ENCODE measurements at places on chromosomes 3 and 15.

- DNase-seq: no peak
Measured at GRCh38 chr15:46460431-46461094, 825.7 kb downstream of the SQOR start.

GRCh38 chr3:113266738-113267137, 55.4 kb downstream of the BOC start:
- DNase-seq: no peak

GRCh38 chr3:58681863-58682262, 15.3 kb upstream of the FAM3D start:
- no peak for DNase-seq

- no peak for DNase-seq
Measured at GRCh38 chr15:73873889-73874511, 636 bp downstream of the TBC1D21 start.

DNA sequence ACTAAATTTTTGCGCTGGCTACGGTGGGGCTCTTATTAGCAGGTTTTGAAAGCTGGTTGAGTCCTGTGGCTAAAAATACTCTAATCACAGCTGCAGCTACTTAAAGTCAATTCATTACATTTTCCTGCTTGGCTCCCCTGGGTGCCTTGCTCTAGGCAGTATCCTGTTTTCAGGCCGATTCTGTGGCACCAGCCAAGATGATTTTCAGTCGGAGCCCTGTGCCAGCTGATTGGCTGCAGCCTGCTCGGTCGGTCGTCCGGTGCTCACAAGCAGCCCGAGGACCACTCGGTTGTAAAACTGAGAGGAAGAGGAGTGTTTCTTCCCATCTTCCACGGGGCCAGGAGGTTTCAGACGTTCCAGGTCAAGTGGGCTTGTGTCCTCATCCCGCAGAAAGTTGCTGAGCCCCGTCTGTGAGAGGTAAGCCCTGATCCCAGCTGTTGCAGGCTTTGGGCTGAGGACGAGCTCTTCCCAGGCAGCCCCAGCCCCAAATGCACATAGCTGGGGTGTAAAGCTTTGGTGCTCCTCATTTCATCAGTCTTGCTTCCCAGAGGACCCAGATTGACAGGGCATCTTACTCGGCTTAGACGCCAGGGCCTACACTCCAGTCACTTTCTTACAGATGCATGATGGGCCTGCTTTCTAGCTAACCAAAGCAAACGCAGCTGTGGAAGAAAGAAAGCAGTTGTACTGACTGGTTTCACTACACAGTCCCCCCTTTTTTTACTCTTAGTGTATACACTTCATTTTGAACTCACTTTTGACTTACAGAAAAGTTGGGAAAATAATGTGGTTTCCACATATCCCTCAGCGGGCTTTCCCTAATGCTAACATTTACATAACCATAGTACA, 15.9 kb downstream of the LYSMD4 start:
- DNase-seq: no peak

DNA sequence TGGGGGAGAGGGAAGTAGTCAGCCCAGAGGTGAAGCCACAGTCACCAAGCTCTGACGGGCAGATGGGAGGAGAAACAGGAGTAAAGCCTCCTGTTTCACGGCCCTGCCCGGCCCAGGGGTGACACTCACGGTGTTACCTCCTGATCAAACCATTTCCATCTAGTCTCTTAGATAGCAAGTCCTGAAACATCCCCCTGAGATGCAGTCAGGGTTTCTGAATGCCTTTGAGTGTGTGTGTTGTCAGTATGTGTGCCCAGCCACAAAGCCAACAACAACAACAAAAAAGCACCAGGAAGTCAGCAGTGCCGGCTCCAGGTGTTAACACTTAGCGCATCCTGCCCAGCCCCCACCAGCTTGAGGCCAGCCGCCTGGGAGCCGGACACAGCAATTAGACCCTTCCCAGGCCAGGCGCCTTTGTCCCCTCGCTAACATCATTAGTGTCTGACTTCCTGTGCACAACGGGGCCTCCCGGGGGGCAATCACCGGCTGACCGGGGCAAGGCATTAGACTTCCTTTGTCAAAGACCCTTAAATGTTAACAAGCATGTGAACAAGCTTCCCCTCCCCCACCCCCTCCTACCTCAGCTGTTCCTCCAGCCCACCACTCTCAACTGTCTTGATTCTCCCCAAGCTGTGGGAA, 34.5 kb downstream of the IL17RD start:
- no peak for DNase-seq

GRCh38 chr3:97815149-97815917, 6.5 kb upstream of the CRYBG3 start:
- no peak for DNase-seq

All from D721Med (cell line).